ENCODE measurements at places on chromosomes 2 and 18.

GRCh38 chr18:9232977-9233376 is 96.4 kb downstream of the ANKRD12 start:
- DNase-seq, result no peak

- no peak for DNase-seq
Measured at GRCh38 chr2:41595240-41595639, 452.6 kb upstream of the PKDCC start.

- DNase-seq, result peak; percentile 100
Measured at GRCh38 chr2:53438100-53438499, 329.5 kb upstream of the CHAC2 start.

DNA sequence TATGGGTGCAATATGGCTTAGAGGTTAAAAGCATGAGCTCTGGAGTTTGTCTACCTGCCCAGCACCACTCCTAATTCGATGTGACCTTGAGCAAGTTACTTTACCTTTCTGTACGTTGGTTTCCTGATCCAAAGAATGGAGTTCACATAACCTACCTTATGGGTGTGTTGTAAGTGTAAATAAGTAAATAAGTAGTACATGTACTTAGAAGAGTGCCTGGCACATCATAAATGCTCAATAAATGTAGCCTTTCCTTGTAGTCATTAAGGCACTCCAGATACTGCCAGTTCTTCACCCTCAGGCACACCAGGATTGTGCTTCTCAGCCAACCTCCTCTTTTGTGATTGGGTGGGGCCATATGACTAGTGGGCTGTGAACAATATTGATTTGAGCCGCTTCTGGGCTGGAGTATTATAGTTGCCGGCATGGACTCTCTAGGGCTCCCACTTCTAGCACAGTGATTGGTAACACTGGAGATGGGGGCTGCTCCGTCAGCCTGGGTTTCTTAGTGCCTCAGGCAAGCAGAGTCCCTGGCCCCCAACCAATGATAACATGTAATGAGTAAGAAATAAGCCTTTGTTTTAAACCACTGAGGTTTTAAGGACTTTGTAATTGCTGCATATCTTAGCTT is 101.7 kb upstream of the NOSTRIN start:
- peak; percentile 70 for DNase-seq

GRCh38 chr2:181313845-181314244 is 143.3 kb upstream of the ITGA4 start:
- no peak for DNase-seq

DNA sequence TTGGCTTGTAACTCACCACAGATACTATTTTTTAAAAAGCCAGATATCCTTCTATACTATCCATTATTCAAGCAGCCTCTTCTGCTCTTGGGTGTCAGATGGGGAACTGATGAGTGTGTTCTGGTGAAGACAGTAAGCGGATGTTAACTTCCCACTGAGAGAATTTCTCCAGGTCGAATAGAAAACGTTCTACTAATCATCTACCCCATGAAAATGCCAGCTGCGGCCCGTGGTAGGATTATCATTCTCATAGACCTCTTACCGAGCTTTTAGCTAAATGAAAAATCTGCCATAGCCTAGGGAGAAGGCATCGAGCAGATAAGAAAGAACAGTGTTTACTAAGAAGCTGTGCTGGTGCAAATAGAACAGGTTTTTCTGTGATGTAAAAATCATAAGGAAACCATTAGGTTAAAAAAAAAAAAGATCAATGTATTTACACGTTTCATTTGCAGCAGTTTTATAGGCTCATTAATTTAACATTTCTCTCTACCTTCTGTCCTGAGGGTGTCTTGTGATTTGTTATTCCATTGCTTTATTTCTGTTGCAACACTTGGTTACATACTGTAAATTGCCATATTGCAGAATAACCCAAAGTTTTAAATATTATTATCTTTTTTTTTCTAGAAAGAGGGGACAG is 1521.5 kb upstream of the ZEB2 start:
- peak; percentile 24 for DNase-seq

- DNase-seq, result peak; percentile 14
Measured at GRCh38 chr2:137939026-137939425, 25.2 kb upstream of the HNMT start.

All from NCI-H69 (cell line).